ENCODE measurements at places on chromosomes 5 and 9.

- peak; percentile 16 for DNase-seq
These were observed 106.6 kb downstream of the COL23A1 start for GRCh38 chr5:178483620-178484019.

GRCh38 chr5:127590156-127590722, 58.6 kb upstream of the CTXN3 start:
- no peak for DNase-seq

- no peak for DNase-seq
These were observed 496.9 kb upstream of the ADAMTS16 start for GRCh38 chr5:4643190-4643589.

GRCh38 chr9:69997524-69997923, 46.1 kb upstream of the MAMDC2 start:
- no peak for DNase-seq

GRCh38 chr9:106639873-106640568, 222.9 kb upstream of the ZNF462 start:
- DNase-seq = no peak

DNA sequence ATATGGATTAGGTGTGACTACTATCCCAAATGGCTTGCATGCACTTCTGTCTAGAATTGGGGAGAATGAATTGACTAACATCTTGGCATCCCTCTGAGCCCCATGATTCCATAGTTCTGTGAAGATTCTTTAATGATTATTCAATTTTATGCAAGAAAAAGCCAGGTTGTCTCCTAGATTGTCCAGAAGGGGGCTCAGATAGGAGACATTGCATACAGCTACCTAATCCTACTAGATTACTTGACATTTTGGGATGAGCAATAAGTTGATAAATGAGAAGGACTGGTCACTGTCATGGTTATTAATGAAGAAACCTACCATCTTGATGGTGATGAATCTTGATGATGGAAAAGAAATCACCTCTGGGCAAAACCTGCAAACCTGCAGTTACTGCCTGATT, 117.0 kb downstream of the CARTPT start:
- no peak for DNase-seq

- no peak for DNase-seq
These were observed 312.8 kb downstream of the TLE4 start for GRCh38 chr9:79884546-79884945.

- DNase-seq = no peak
These were observed 1359.1 kb upstream of the CDH9 start for GRCh38 chr5:28397502-28397941.

- DNase-seq = no peak
These were observed 286.3 kb downstream of the PDE4D start for GRCh38 chr5:59607138-59607765.

DNA sequence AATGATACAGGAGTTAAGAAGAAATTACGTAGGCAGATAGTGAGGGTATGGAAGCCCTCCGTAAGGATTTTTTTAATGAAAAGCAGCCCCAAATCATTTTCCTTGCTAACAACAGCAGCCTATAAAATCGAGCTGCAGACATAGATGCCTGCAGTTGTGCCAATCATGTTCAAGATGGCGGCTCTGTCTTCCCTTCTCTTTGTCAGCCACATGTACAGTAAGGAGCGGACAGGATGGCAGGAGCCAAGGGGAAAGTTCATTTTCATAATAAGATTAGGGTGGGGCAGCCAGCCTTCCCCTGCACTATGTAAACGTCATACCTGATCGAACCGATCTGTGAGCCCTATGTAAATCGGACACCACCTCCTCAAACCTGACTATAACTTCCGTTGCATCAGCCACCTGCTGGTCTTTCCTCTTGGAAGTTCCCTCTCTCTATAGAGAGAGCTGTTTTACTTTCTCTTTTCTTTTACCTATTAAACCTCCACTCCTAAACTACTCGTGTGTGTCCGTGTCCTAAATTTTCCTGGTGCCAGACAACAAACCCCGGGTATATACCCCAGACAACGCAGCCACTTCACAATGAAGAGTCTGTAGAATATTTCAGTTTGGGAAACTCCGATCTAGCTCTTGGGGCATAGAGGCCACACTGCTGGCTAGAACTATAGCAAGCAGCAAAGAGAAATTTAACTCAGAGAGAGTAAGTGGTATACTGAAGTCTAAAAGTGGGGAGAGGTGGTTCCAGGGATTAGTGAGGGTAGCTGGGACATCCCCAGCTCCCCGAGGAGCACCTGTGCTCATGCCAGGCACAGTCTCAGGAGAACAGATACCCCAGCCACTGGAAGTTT, 20.8 kb upstream of the SLC24A2 start:
- DNase-seq = no peak

DNA sequence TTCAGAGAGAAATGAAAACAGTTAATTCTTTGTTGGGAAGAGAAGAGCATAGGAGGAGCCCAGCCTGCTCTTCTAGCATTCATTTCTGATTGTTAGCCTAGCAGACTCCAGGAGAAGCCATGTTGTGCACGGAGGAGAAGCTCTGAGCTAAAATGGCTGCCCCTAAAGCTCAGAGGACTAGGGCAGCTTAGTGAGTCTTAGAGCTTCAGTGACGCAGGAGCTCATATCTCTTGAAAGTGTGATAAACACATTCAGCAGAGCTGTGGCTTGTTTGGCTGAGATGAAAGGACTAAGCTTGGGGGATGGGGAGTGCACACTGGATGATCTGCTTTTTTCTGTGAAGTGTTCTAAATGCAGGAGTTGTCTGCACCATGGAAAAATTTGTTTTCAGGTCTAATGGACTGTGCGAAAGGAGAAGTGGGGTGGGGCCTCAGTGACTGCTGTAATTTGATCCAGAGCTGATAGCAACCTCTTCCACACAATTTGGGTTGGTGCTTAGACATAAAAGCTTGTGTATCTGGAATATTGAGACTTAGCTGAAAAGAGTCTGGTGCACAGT, 58.5 kb downstream of the ZNF462 start:
- no peak for DNase-seq

- DNase-seq = no peak
These were observed 384.1 kb downstream of the DMRT2 start for GRCh38 chr9:1434052-1434767.

- DNase-seq = no peak
These were observed 36.6 kb downstream of the MVB12B start for GRCh38 chr9:126363250-126363649.

GRCh38 chr5:178404987-178405386, 172.4 kb upstream of the PHYKPL start:
- DNase-seq = no peak

- no peak for DNase-seq
These were observed 94.1 kb upstream of the SNX2 start for GRCh38 chr5:122680623-122681350.

DNA sequence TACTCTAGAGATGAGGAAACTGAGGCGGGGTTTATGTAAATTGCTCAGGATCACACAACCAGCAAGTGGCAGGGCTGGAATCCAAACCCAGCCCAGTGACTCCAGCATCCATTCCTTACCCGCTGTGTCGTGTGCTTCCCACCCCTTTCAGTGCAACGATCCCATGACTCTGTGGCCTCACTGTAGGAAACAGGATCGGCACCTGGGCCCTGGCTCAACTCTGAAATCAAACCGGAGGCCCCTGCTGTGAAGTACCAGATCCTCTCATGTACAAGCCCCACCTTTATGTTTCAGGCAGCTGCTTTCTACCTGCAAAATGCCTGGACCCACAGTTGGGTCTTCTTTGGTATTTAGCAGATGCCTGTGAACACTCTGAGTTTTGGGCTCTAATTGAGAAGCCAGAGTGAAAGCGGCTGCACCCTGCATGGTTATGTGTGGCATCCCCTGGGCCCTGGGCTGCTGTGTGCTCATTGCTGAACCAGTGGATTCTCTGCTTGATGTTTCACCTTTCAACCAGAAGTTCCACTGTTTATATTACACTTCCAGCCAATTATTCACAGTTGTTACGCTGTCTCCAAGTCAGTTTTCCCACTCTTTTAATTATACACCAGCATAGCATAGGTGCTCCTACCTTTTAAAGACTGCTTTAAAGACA, 36.7 kb downstream of the ABLIM3 start:
- no peak for DNase-seq

- no peak for DNase-seq
These were observed 118.5 kb upstream of the LPCAT1 start for GRCh38 chr5:1642221-1642620.

DNA sequence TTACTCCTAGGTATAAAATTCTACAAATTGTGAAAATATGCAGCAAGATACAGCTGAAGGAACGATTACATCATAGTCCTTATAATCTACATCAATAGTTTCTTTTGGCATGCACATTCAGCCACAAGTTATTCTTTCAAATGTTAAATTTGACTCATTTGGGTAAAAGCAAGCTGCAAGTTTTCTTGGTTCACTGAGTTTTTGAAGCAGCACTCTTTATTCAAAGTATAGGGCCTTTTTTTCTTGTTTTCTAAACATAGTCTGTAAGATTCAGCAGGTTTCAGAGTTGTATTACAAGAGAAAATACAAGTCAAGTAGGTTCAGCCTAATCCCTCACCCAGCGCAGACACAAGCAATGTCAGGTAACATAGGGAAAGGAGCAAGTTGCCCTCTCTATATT, 981.5 kb downstream of the PTPRD start:
- no peak for DNase-seq

- no peak for DNase-seq
These were observed 172.4 kb downstream of the HINT1 start for GRCh38 chr5:130992621-130993020.

DNA sequence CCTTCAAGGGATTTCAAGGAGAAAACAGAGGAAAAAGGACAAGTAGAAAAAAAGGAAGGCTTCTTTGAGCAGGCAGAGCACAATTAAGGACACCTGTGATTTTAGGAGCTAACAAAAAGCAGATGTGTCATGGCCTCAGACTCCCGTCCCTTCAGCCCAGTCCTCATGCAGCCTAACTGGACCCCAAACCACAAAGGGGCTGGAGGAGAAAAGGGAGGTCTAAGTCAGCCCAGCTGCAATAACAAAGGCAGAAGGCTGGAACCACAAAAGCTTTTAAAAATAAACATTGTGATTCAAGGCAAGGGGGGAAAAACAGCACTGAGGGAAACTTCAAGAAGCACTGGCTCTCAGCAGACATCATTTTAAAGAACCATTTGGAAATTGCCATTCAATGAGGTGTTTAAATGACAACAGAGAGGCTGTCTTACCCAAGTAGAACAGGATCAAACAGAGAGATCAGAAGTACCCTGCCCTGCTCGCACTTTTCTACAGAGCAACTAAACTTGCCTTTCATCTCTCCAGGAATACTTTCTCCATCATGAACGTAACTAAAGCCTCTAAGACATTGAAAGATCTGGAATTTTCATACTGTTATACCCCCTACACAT, 89.3 kb downstream of the SEMA5A start:
- DNase-seq = no peak

- DNase-seq = no peak
These were observed 25.3 kb upstream of the SLC1A1 start for GRCh38 chr9:4464911-4465513.

DNA sequence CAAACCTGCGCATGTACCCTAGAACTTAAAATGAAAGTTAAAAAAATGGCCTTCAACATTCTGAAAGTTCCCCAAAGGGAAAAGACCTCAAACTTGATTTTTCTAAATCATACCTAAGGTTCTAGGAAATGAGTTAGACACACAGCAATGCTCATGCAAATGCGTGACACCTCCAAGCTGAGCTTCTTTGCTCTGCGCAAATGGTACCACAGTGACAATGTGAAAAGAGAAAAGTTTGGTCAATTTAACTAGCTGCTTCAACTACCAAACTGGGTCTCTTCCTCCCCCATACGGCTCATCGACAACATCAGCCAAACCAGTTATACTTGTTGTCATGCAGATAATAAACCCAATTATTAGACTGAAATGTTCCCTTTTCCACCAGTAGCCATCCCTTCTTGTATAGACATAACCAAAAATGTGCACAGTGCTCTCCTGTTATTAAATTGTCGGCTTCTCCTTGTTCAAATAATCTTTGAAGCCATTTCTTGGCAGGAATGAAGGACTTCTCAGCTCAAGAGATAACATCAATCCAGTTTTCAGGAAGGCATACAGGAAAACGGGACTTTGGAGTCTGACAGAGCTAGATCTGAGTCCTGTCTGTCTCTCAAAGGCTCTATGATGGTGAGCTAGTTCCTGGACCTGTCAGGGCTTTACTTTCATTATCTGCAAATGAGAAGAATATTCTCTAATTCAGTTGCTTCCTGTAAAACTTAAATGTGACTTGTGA, 185.6 kb upstream of the NR3C1 start:
- no peak for DNase-seq

GRCh38 chr5:172493906-172494305, 39.6 kb upstream of the SH3PXD2B start:
- no peak for DNase-seq

DNA sequence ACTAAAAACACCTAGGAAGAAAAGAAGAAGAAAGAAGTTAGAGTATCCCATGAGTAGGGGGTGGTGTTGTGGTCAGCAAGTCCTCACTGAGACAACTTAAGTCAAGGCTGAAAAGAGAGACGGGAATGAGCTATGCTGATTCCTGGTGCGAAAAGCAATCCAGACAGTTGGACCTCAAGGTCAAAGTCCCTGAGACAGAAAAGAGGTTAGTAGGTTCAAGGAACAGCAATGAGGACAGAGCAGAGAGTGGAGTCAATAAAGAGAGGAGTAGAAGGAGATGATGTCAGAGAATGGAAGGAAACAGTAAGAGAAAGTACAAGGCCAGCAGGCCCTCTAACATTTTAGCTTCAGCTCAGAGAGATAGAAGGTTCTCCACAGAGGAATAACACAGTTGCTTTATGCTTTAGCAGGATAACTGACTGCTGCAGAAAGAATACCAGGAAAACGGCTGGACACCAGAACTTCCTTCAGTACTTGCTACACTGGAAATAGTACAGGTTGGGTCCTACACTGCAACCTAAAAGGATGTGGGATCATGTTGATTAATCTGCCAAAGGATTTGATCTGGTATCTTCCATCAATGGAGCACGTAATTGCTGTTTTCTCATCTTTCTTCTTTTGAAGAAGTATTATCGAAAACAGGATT, 43.6 kb downstream of the GNAQ start:
- DNase-seq = no peak

GRCh38 chr9:4982721-4983482, 2.2 kb upstream of the JAK2 start:
- no peak for DNase-seq

DNA sequence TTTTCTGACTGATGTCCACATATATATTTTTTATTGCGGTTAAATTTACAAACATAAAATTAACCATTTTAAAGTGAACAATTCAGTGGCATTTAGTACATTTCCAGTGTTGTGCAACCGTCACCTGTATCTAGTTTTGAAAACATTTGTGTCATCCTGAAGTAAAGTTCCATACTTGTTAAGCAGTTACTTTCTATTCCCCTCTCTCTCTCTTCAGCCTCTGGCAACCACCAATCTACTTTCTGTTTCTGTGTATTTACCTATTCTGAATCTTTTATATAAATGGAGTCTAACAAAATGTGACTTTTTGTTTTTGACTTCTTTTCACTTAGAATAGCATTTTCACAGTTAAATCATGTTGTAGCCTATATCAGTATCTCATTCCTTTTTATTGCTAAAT, 480.1 kb upstream of the SMARCA2 start:
- DNase-seq = no peak

All from stimulated activated CD4-positive, alpha-beta T cell treated with anti-CD3 and anti-CD28 coated beads, Interleukin-15, amount 100 ng/mL, for 1 hour (primary cell).